ENCODE measurements at places on chromosomes 4 and X.

DNA sequence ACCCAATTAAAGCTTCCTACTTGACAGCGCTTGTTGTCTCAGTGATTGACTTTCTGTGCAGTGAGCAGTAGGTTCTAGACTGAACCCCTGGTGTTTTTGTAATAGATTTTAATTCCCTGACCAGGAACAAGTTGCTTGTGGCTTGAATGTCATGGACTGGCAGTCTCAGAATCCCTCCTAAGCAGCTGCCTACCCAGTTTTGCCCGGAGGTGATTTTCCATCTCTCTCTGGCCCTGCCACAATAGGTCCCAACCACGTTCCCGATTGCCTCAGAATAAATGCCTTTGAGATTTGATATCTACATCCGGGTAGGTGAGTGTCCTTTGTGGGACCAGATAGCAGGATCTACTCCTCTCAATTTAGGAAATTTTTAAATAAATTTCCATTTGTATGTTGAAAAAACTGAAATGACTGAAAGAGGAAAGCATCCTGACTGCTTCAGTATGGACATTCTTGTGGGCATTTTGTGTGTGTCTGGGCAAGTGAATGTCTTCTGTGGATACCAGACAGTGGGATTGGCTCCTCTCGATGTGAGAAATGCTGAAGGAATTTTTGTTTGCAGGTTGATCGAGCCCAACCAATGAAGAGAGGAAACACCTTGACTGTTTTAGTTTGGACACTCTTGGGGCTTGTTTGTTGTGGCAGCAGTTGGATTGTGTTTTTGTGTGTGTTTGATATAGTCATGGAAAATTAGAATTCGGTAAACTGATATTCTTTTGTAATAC, 1607.4 kb downstream of the C4orf33 start:
- DNase-seq: no peak

DNA sequence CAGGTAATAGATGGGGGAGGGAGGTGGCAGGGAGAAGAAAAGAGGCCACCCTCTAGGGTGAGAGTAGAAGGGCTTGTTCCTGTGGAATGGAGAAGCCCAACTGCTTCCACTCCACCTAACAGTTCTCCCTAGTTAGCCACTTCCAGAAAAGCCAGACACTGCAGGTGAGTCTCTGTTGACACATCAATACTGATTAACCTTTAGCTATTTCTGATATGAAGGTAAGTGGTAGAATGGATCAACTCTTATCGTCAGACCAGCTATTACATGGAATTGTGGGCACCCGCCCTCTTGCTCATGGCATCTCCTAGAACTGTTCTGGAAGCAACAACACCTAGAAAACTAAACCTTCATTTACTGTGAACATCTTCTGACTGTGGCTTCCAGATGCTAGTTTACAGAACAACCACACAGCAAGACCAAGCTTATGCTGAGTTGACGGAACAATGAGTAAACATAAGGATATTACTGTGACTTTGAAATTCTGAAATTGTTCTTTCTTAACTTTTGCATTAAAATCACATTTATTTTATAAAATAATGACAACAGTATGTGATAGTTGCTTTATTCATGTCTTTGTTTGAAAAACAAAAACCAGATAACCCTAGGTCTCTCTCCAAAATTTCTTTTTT, 44.7 kb downstream of the ANXA3 start:
- no peak for DNase-seq

DNA sequence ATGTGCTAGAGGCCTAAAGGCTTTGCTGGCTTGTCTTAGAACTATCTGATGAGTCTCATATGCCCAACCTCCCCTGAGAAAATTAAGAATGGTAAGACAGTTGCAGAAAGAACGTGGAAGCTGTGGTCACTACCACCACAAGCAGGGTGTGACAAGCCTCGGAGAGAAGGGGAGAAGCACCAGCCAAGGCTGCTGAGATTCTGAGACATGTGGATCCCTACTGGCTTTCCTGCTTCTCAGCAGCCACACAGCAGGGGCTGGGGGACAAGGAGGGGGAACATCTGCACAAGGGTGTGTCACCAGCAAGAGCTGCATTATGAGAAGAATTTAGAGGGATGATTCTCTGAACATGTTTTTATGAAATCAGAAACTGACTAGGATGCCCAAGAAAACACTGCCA, 19.4 kb downstream of the TAPT1 start:
- DNase-seq: no peak

GRCh38 chr4:155668707-155669220, 2.1 kb downstream of the GUCY1A1 start:
- no peak for DNase-seq

DNA sequence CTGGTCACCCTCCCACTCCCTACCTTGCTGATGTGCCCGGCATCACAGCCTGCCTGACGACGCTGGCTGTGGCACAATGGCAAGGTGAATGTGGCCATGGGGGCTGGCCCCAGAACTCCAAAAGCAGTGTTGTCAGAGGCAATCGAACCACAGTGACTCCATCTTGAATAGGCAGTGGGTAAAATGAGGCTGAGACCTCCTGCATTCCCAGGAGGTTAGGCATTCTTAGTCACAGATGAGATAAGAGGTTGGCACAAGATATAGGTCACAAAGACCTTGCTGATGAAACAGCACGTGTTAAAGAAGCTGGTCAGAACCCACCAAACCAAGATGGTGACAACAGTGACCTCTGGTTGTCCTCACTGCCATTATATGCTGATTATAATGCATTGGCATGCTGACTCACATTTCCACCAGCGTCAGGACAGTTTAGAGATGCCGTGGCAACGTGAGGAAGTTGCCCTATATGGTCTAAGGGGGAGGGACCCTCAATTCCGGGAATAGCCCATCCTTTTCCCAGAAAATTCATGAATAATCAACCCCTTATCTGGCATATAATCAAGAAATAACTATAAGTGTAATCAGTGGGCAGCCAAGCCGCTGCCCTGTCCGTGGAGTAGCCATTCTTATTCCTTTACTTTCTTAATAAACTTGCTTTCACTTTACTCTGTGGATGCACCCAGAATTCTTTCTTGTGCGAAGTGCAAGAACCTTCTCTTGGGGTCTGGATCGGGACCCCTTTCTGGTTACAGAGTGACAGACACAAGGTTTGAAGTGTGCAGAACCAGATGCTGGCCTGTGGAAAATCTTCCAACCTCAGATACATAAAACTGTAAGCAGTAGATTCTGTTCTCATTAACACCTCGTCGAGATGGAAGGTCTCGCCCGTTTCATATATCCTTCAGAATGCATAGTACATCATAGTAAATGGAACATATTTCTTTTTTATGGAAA, 26.8 kb upstream of the CLDN24 start:
- DNase-seq: no peak

All from NCI-H510A treated with DMSO at 0.1 percent for 48 hours (cell line).